ENCODE measurements at places on chromosomes 4 and X. TPM values are rescaled to one million over a fixed set of nuclear protein-coding genes. Genes with fewer than 3 reads are reported as not detected.

Gene ADH1A
- 0.83 TPM for total RNA-seq

Gene SCOC
- 67.9 TPM for total RNA-seq

Gene POU3F4
- total RNA-seq: not detected

Gene NDNF
- 8.1 TPM for total RNA-seq

Gene USP38
- 18.6 TPM for total RNA-seq

Gene MSX1
- 3.9 TPM for total RNA-seq

Gene HTATSF1
- total RNA-seq: 54.7 TPM

Gene ASMT
- total RNA-seq: not detected

Gene MXRA5
- total RNA-seq: 1.3 TPM

Gene HSFX2
- total RNA-seq: not detected

Gene SPACA5
- total RNA-seq: not detected

Gene HERC5
- total RNA-seq: 1.5 TPM

Gene TXK
- total RNA-seq: 0.43 TPM

Gene LRIT3
- total RNA-seq: not detected

Gene MECP2
- total RNA-seq: 30.5 TPM

Gene SLC4A4
- total RNA-seq: 21.2 TPM

Gene CACNA1F
- total RNA-seq: 0.11 TPM

Gene HPGDS
- total RNA-seq: 3.3 TPM

Gene PHEX
- total RNA-seq: 0.08 TPM

Data from Right ventricle myocardium superior (tissue), 1 donor.